ENCODE measurements at places on chromosomes 11 and 22. TPM values are rescaled to one million over a fixed set of nuclear protein-coding genes. Genes with fewer than 3 reads are reported as not detected.

DNA sequence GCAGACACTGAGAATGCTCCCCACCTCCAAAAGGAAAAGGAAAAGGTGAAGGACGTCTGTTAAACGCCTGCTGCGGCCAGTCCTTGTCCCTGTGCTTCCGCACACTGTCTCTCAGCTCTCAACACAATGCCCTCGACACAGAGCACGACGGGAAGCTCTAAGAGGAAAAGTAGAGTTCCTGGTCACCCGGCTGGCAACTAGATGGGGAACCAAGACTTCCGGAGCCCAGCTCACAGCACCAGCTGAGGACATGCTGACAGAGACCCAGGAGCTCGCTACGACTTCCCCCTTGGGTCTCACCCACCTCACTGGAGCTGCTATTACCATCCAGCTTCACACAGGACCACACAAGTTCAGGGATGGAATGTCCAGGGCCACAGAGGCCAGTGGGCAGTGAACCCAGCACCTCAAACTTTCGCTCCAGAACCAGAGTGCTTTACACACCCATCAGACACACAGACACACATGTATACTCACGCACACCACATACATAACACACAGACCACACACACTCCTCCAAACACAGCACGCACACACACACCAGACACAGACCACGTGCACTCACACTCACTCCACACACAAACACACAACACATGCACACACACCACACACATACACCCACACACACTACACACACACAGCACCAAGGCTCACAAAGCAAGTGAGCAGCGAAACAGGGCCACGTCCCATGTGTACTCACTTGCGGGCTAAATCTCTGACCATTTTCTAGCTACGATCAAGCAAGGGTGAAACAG lies 9.6 kb downstream of the SULT4A1 start:
- H3K4me3 ChIP-seq, result no peak overlapping the region
- H3K27ac ChIP-seq, result no peak overlapping the region
- H3K4me1 ChIP-seq, result peaks cover 4% of the 10 kb centered on the region
- no peak for DNase-seq
- no peaks in the 10 kb centered on the region for H3K36me3 ChIP-seq
- peaks cover 44% of the 10 kb centered on the region for H3K27me3 ChIP-seq

DNA sequence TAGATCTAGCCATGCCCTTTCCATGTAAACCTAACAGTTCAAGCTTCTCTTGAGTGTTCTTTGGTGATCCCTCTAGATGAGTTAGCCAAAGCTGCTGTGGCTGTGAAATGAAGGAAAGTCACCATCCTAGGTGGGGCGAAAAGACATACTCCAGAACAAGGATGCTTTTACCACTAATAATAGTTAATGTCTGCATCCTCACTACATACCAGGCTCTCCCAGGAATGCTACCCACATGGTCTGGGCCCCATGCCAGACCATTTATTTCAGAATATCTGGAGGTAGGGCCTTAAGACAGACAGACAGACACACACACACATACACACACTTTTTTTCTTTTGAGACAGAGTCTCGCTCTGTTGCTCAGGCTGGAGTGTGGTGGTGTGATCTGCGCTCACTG lies 14.7 kb downstream of the ABTB2 start:
- no peak for DNase-seq
- H3K27ac ChIP-seq, result no peak overlapping the region
- H3K27me3 ChIP-seq, result no peaks in the 10 kb centered on the region

DNA sequence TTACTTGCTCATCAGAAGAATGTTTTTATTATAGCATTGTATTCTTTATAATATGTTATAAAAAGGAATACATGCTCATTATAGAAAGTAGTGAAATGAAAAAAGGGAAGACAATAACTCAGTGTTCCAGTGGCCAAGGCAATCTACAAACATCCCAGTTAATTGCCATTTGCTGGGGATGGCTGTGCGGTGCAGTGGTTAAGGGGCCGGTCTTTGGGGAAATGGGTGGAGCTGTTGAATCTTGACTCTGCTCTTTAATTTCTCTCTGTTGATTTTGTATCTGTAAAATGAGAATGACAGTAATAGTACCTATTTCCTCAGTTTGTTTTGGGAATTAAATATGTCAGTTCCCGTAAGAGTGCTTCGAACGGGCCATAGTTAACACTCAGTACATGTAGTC lies 212.7 kb upstream of the TBCEL start:
- H3K27me3 ChIP-seq, result peaks cover 70% of the 10 kb centered on the region
- no peak overlapping the region for H3K4me3 ChIP-seq
- no peak overlapping the region for H3K27ac ChIP-seq
- no peaks in the 10 kb centered on the region for H3K4me1 ChIP-seq

- peaks cover 67% of the 10 kb centered on the region for H3K27me3 ChIP-seq
- no peak overlapping the region for H3K4me3 ChIP-seq
- no peaks in the 10 kb centered on the region for H3K4me1 ChIP-seq
- no peak for DNase-seq
Measured at GRCh38 chr11:20221566-20221965, 61.3 kb upstream of the DBX1 start.

DNA sequence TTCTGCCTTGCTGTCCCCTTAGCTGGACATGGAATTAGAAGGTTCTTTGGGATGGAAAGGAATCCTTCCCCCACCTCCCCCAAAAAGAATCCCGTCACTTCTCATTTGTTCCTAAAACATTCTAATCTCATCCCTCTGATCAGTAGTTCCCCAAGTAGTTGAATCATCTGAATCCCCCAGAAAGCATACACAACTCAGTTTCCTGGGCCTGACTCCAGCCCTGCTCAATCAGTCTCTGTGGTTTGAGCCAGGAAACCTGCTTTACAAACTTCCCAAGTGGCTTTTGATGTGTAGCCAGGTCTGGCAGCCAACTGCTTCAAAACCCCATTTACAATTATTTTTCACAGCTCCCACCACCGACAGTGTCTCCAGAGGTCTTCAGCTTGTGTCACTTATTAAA lies 20.2 kb downstream of the C22orf31 start:
- H3K27me3 ChIP-seq, result no peaks in the 10 kb centered on the region
- H3K36me3 ChIP-seq, result peaks cover 34% of the 10 kb centered on the region
- H3K4me3 ChIP-seq, result no peak overlapping the region
- DNase-seq, result no peak
- H3K27ac ChIP-seq, result no peak overlapping the region

DNA sequence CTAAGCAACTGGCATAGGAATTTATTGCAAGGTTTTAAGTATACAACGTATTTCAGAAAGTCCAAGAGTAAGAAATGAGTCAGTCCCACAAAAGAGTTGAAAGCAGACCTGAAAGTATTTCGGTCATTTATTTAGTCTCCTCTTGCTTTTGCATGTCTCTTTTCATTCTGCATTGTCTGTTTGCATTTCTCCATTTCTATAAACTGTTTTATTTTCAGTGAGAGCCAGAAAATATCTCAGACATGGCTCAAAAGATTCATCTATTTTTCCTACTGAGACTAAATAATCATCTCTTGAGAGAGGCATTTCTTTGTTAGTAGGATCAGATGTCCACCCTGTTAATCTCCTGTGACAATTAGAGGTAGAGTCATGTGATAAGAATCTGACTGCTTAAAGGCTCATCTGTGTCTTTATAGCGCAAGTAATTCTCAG lies 219.1 kb upstream of the CCDC179 start:
- no peaks in the 10 kb centered on the region for H3K4me1 ChIP-seq
- no peak overlapping the region for H3K4me3 ChIP-seq
- H3K36me3 ChIP-seq, result no peaks in the 10 kb centered on the region
- H3K27me3 ChIP-seq, result no peaks in the 10 kb centered on the region
- H3K27ac ChIP-seq, result no peak overlapping the region

- DNase-seq, result peak; percentile 35
- peaks cover 10% of the 10 kb centered on the region for H3K4me1 ChIP-seq
- H3K27ac ChIP-seq, result peak overlapping the region; percentile 24
- no peaks in the 10 kb centered on the region for H3K27me3 ChIP-seq
Measured at GRCh38 chr11:35030716-35031213, 108.2 kb upstream of the CD44 start.

DNA sequence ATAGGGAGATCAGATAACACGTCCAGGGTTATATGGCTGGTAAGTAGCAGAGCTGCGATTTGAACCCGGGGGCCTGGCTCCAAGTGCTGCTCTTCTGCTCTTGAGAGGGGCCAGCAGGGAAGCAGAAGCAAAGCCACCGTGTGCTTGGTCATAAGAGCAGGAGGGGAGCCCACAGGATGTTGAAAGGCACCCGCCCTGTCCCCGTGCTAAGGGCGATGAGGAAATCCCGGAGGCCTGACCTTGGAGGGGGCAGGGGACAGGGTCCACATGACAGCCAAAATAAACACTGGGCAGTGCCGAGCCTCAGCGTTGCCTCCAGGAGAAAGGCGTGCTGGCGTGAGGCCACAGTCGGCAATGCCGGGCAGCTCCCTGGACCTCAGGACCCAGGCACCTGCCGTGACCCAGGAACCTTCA lies 28.8 kb downstream of the TOM1 start:
- peak overlapping the region; percentile 75 for H3K27ac ChIP-seq
- no peaks in the 10 kb centered on the region for H3K27me3 ChIP-seq
- H3K4me3 ChIP-seq, result no peak overlapping the region
- DNase-seq, result peak; percentile 45

MMP8 gene
- not detected for total RNA-seq

PRR33 gene
- 2.4 TPM for total RNA-seq

CREB3L1 gene
- 40.9 TPM for total RNA-seq

TRAF6 gene
- total RNA-seq, result 12.9 TPM

NXF1 gene
- 43.2 TPM for total RNA-seq
